ENCODE measurements at places on chromosomes 12 and 14.

DNA sequence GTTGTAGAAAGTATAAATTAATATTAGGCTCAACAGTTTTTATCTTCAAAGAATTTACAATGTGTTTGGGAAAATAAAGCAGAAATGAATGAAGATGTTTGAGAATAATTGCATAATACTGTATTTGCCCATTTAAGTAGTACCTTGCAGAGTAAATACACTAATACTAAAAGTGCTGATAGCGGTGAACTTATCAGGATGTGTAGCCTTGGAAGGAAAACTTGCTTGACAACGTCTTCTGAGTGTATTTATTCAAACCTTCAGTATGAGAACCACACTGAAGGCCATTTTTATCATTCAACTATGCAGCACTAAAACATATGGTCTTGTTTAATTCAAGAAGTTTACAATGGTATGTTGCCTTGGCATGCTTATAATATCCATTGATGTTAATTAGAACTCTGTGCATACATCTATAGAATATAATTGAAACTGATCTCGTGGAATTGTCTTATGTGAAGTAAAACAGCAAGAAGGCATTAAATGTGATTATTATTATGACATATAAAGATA, 41.3 kb downstream of the MSRB3 start:
- DNase-seq, result no peak

DNA sequence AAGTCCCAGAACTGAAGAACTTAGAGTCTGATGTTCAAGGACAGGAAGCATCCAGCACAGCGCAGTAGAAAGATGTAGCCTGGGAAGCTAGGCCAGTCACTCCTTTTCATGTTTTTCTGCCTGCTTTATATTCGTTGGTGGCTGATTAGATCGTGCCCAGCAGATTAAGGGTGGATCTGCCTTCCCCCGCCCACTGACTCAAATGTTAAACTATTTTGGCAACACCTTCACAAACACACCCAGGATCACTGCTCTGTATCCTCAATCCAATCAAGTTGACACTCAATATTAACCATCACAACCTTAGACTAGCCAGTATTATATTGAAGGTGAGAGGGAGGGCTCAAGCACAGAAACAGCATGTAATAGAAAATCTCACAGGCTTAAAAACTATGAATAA, 222.9 kb downstream of the C12orf50 start:
- DNase-seq, result no peak

DNA sequence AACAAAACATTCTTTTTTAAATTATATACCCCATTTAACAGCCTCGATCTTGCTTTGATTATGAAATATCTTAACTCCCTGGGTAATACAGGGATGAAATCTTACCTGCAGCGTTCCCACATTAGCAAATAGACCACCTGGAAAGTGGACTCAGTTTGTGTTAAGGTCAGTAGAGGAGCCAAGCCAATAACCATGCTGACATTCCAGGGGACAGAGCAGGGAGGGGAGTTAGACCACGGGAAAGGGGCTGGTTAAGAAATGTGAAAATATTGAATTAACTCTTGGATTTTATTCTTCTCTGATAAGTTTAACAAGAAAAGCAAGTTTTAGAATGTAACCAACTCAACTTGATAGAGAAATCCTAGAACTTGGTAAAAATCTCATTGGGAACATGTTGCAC, 144.9 kb upstream of the CLEC14A start:
- DNase-seq, result no peak

- DNase-seq, result no peak
These were observed 1.8 kb downstream of the NOC4L start for GRCh38 chr12:132146098-132146497.

DNA sequence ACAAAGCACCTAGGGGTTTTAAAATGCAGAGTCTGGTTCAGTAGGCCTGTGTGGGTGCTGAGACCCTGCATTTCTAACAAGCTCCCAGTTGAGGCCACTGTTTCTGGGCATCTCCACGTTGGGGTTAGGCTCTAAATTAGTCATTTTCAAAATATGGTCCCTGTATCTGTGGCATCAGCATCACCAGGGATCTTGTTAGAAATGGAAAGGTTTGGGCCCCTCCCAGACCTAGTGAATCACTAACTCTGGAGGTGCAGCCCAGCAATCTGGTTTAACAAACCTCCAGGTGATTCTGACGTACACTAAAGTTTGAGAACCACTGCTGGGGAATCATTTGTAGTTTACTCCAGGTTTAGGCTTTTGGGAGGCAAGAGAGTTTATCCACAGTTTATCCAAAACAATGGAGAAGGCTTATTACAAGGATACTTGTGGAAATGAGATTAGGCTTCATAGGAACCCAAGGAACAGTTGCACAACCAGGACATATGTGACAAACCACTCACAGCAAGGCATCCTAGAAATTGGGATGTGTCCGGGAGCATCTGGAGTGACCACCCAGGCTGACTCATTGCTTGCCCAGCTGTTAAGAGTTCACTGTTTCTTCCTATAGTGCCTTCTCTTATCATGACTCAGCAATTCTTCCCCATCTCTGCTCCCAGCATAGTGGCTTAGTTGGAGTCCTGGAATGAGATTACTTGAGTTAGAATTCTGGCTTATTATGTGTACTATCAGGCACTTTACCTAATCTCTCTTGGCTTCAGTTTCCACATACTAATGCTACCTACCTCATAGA, 71.6 kb upstream of the STXBP6 start:
- DNase-seq, result no peak

Measured in KBM-7 (cell line).